Stimulated activated CD8-positive, alpha-beta memory T cell treated with anti-CD3 and anti-CD28 coated beads, Interleukin-12 subunit alpha, Interleukin-12 subunit beta, amount 100 ng/mL, for 1 hour (primary cell): ENCODE measurements at places on chromosomes 3 and 15.
A peak's percentile ranks its signal among the peaks of the same experiment; 100 is the strongest.

DNA sequence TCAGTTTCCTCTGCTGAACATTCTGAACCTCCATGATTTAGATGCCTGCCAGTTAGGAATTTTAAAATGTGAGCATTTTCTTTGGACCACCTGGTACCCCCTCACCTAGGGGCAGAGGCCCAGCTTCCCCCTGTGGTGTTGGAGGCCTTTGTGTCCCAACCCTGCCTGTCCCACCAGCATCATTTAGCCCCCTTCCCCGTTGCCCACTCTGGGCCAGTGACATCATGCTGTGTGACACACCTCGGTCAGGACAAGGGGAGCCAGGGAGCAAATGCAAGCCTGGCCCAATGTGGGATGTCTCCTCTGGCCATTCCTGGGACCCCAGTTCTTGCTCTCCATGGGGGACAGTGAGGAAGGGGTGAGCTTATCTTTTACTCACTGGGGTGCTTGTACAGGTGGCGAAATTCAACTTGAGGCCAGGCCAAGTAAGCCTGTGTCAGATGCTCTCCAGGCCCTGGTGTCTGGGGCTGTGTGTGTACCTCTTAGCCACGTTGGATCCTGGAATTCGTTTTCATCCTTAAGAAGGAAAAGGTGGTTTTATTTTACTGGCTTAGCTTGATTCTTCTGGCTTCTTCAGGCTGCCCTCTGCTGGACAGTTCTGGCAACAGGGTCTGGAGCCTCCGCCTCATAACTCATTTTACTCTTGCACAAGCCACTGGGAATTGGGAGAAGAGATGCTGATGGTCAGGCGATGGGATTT lies 49.7 kb upstream of the MYZAP start:
- no peak for DNase-seq

DNA sequence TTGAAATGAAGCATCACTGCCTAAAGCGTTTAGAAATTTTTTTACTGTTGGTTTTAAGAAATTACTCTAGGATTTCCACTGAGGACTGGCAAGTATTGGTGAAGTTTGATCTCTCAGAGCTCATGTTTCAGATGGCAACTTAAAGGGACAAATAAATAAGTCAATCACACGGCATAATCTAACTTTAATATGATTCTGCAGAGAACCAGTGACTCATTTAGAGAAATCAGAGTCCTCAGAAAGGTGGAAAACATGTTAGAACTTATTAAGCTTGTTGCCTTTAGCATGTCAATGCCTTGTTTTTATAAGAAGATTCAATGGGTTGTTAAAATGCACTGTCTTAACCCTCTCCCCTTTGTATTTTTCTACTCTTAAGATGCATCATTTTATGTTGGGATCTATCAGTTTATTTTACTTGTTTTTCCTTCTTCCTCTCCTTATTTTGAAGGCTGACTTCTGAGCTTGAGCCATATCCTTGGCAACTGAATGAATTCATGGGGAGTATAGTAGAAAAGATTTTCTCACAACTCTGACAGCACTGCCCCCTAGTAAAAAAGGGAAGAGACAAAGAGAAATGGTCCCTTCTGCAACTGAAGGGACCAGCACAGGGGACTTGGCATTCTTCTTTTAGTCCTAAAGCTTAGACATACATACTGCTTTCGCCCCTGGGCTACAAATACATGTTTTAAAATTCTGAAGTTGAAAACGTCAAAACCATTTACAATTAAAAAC lies 431.2 kb downstream of the LPP start:
- no peak for DNase-seq

DNA sequence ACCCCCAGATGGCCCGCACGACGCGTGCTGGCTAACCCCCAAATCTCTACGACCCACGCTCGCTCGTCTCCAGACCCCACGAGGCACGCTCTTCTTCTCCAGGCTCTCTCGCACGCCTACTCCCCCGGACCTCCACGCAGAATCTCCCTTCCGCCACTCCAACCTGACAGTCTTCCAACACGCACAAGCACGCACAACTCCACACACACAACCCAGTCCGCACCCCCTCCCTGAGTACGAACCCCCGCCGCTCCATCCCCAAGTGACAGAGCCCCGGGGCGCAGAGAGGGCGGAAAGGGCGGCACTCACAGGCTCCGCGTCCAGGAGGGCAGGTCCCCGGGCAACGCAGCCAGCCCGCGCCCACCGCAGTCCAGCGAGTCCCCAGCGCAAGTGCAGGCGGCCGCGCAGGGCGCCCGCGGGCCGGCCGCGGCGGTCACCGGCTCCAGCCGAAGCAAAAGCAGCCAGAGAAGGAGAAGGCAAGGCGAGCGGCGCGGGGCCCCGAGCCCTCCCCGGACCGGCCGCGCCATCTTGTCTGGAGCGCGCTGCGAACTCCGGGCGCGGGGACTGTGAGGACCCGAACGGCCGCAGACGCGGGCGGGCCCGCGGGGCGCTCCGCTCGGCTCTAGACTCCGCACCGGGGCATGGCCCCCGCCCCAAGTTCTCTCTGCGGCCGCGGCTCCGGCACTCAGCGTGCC lies 794 bp downstream of the LRIG1 start:
- no peak for DNase-seq

DNA sequence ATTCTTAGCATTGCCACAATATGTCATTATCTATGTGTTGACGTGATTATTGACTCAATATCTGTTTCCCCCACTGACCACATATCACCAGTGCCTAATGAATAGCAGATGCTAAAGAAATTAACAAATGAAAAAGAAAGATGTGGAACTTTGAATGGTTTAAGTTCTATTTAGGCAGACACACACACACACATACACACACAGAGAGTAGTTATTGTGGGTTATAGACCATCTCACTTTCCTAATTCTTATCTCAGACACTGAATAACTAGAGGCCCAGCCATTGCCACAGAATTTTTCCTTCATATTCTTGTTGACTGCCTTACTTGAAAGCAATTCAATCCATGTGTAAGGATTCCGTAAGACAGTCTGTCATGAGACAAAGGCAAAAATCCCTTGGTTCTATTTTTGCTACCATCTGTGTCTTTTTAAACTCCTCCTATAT lies 61.9 kb upstream of the PHLDB2 start:
- DNase-seq = no peak

DNA sequence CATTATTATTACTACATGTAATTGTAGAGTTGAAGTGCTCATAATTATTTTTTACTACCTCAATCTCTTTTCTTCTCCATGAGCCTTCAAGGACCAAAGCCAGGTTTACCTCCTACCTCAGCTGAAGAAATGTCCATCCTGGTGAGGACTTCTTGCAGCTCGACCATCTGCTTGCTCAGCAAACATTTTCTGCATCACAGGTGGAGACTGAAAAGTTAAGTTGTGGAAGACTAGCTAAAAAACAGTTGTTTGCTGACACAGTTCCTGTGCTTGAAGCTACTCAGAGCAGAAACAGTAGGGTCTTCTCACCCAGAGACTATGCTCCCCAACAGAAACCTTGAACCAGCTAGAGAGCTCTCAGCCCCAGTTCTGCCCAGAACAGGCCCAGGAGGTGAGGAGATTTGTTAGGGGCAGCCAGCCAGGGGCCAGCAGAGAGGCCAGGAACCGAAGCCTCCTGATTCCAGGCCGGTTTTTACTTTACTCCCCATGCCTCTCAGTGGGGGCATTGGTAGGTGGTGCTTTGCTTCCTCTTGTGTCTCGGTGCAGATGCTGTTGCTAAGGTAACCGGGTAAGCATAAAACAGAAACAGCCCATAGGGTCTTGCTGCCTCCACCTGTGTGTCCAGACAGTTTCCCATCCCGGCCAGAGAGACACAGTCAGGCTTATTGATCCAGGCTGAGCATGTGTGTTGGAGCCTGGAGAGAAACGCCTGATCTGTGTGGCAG lies 54.9 kb downstream of the CCNL1 start:
- DNase-seq = no peak

- no peak for DNase-seq
Observed at GRCh38 chr15:94412979-94413746, 181.8 kb downstream of the MCTP2 start.

DNA sequence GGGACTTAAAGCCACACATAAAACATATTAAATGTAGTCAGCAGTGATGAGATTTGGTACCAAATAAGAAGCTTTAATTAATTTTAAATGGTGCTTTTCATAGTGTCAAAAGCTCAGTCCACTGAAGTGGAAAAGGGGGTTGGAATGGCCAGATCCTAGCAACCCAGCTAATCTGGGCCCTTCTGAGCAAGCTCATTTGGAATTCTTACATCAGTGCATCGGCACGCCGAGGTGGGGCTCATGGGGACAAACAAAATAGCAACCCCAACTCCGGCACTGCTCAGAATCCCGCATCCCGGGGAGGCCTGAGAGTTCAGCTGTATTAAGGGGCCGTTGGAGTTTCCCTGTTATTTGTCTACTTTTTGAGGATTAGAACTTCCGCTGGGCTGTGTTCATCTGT lies 526.4 kb downstream of the SOX2 start:
- DNase-seq = no peak

DNA sequence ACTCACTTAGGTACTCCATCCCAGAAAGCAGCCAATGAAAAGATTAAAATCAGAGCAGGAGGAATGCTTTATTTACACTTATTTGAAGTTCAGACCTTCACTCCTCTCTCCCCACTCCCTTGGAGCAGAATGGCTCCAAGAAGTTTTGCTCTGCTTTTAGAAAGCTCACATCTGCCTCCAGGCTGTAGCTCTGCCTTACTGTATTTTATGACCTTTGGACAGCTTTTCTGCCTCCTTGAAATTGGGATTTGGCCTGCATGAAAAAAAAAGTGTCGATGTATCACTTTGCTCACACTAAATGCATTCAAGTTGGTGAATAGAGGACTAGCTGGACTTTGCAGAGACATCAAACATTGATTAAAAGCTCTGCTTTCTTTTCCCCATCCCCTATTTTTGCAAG lies 95.3 kb downstream of the SLC9A9 start:
- DNase-seq = no peak

- no peak for DNase-seq
Observed at GRCh38 chr3:154095832-154096421, 25.3 kb upstream of the ARHGEF26 start.

- DNase-seq = no peak
Observed at GRCh38 chr3:153291059-153291685, 129.1 kb downstream of the RAP2B start.

GRCh38 chr3:171774521-171774920 lies 35.8 kb downstream of the PLD1 start:
- no peak for DNase-seq

GRCh38 chr3:104596551-104596950 lies 770.2 kb upstream of the ALCAM start:
- no peak for DNase-seq

GRCh38 chr3:71681224-71681668 lies 44.0 kb downstream of the EIF4E3 start:
- DNase-seq = no peak

DNA sequence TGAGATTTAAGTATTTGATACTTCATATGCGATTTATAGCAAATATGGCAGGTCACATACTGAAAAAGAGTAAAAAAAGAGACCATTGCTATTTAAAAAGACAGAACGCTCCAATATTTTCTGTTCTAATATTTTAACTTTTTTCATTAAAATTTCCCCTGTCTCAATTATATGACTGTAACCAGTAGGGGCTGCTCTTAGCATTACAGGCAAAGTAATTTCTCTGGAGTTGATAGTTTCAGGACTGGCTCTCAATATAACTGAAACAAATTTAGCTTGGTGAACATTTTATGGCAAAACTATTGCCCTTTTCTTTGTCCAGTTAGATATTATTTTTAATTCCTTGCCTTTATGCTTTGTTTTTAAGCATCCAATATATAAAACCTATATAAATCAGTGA lies 286.3 kb upstream of the ROBO2 start:
- no peak for DNase-seq

- no peak for DNase-seq
Observed at GRCh38 chr15:59063042-59063441, 41.9 kb upstream of the CCNB2 start.

GRCh38 chr3:136787349-136787748 lies 31.6 kb upstream of the SLC35G2 start:
- DNase-seq = peak; percentile 9

DNA sequence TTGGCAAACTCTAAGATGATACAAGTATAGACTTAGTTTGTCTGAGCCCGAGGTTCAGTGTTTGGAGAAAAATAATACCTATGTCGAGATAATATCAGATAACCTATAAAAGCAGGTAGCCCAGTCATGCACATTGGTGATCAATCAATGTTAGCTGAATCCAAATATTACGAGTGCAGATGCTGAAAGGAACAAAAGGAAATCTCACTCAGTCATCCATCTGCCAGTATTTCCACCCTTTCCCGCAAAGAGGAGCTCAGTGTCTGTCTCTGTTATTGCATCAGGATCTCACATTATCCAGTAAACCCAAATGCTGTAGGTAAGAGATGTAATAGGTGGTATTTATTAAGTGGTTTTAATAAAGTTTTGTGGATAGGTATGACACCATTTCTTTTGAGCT lies 251.2 kb upstream of the CTDSPL start:
- no peak for DNase-seq

- DNase-seq = no peak
Observed at GRCh38 chr3:177037241-177037640, 160.0 kb downstream of the TBL1XR1 start.

DNA sequence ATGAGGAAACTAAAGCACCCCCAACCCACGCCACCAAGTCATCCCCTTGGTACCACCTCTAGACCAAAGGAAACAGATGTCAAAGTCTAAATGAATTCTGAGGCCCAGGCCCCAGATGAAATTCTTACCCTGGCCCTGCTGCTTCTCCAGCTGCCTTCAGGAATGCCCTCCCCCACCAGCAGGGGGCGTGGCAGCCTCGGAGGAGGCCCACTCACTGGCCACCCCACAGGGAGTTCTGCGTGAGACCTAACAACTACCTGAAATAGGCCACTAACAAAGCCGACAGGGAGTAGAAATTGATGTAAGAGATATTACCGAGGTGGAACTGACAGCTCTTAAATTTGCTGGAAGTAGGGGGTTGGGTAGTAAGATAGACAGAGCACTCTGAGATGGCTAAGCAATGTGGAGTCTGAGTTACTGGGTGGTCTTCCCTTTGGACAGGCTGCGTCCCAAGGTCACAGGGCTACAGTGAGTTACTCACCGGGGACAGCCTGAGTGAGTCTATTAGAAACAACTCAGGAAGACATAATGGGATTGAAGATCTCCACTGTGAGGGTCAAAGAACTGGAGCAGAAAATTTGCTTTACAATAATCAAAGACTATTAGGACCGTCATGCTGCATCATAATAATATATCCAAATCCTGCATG lies 240.7 kb downstream of the SHOX2 start:
- no peak for DNase-seq

DNA sequence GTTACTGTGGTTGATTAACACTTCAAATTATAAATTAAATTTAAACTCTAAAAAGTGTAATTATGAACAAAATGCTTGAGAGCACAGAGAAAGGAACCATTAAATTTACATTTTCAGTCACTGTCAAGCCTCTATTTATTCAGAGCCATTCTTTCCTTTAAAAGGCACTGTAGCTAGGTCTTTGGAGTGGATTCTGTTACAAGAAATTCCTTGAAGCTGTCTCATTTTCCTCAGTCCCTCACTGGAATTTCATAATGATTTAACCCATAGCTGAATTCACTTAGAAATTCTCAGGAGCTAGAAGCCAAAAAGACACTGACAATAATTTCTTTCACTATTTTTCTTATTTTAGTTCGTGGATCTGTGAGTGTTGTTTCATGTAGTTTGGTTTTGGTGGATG lies 81.2 kb upstream of the TCF12 start:
- no peak for DNase-seq

- DNase-seq = no peak
Observed at GRCh38 chr15:70199540-70200410, 102.1 kb upstream of the TLE3 start.

- no peak for DNase-seq
Observed at GRCh38 chr3:113890256-113890900, 51.8 kb downstream of the GRAMD1C start.
